ENCODE measurements at places on chromosomes 1 and 21.

- no peak for DNase-seq
These were observed 73.8 kb downstream of the MRPL37 start for GRCh38 chr1:54273795-54274163.

DNA sequence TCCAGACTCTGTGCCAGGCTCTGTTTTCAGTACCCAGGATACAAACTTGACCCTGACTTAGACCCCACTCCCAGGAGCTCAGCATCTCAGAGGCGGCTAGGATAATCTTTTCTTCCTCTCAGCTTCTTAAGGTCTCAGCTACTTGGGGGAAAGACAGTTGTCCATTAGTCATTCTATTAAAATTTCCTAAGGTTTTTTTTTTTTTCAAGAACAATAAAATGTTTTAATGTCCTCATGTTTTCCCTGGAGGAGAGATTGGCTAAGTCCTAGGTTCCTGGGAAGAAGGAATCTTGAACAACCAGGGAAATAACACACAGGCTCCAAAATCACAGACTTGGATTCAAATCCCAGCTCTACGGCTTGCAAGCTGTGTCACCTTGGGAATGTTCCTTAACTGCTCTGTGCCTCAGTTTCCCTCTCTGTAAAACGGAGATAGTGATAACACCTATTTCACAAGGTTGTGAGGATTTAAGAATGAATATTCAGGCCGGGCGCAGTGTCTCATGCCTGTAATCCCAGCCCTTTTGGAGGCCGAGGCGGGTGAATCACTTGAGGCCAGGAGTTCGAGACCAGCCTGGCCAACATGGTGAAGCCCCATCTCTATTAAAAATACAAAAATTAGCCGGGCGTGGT lies 33.0 kb downstream of the CDK18 start:
- DNase-seq, result no peak

DNA sequence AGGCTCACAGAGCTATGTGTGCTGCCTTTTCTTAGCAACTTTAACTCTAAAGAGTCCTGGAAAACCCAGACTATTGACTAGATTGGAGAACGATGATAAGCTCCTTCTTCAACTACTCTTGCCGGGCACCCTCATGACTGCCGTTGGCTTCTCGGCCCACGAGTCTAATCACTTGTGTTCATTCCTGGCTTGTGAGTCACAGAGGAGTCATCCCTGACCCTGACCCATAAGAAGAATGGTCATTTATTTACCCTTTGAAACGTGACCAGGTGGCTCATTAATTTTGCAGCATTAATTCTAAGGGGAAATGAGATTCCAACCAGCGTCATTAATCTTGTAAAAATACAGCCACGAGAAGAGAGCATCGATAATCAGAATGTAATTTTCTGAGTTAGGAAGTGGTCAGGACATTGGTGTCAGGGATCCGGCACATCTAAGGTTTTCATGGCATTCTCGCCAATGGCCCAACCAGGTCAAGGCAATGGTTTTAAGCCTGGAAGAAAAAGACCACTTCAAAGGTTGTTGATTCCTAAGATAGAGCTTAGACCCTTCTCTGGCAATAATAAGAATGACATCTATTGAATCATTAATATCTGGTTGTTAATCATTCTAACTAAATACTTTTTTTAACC lies 183.6 kb upstream of the RUNX1 start:
- no peak for DNase-seq

DNA sequence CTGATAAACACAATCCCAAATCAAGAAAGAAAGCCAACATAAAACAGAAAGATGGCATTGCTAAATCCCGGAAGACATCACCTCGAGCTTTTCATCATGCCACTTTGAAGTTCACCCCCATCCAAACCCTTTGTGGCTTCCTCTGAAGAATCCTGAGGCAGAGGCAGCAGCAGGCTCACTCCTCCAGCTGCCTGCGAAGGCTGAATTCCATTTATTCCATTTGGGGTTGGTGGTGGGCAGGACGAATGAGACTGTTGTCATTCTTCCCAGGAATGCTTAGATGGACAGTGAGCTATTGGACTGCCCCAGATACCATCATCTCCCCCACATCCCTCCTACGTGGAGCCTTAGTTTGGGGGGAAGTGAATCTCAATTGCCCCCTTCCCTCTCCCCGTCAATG lies 437.5 kb downstream of the SMYD3 start:
- no peak for DNase-seq

- DNase-seq, result no peak
These were observed 20.6 kb downstream of the TRAF5 start for GRCh38 chr1:211347077-211347844.

- DNase-seq, result no peak
These were observed 33.1 kb downstream of the KIAA0319L start for GRCh38 chr1:35524106-35524505.

DNA sequence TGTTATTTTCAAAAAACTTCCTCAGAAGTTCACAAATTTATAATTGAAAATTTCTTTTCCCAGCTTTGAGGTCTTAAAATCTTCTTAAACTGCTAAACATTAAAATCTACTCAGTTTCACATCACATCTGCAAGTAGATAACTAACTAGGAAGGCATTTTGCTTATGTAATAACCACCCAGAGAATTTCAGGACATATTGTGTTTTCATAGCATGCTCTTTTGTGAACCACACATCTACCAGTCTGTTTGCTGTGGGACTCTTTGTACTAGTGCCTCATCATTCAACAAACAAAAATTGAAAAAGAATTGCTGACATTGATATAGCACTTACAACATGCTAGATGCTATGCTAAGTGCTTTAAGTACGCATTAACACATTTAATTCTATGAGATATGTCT lies 31.6 kb upstream of the C1orf146 start:
- no peak for DNase-seq

DNA sequence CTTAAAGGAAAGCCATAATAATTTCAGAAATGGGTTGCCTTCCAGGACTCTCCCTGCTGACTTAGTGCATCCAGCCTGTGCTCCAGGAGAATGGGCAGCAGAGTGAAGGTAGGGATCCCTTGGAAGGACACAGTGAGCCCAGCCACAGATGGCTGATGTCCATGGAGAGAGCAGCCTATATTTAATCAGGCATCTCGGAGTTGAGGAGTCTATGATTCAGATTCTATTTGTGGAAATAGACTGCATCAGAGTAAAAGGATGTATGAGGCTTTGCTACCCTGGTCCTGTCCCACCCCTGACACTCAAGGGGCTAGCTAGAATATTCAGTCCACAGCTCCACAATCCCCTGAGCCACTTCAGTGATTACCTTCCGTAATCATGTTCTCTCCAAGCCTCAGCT lies 43.8 kb upstream of the PBX1 start:
- no peak for DNase-seq

DNA sequence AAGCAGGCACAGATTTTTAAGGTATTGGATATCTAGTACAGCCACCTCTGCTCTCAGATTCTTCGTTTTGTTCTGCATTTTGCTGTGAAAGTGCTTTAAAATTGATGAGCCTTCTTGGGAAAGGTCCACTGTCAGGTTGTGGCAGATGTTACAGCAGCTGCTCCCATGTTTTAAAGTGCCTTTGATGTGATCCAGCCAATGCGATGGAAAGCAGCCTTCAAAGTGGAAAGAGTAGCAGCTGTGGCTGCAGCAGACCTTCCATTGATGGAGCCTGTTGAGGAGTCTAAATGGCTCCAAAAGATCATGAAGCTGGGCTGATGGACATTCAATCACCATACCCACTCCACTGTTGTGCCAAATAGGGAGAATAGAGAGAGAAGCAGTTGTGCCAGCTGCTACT lies 816.9 kb downstream of the PLA2G4A start:
- DNase-seq, result no peak

DNA sequence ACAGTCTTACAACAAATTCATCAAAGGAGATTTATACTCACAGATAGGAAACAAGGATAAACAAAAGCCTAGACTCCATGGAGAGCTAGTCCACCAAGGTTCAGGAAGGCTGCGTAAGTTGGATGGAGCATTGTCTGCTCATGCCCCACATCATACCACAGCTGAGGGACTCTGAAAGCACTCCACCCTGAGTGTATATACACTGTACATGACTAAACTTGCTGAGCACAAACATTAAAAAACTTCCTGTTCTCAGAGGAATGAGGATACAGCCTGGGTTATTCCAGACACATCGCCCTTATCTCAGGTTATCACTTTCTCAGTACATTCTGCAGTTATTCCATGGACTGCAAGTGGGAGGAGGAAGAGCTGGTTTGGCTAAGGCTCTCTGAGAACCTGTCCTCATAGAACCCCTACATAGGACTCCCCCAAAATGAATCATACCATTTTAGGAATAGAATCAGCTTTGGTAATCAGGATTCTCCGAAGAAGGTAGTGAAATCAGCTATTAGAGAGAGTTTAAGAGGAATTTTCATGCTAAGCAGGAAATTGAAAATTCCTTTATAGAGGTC lies 58.0 kb upstream of the PRMT6 start:
- no peak for DNase-seq

DNA sequence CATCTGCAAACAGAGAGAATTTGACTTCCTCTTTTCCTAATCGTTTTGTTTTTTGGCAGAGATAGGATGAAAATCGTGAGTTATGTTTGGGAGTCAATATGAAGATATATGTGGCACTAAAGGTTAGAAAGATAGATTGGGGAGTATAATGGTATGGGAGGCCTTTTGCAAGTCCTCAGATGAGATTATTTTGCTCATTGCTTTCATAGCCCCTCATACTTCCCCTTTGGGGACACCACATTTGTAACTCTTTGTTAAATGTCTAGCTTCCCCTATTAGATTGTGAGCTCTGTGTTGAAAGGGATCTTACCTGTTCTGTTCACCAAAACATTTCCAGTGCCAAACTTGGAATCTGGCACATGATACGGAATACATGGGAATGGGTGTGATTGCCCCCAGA lies 30.2 kb downstream of the RAVER2 start:
- no peak for DNase-seq

GRCh38 chr1:85275701-85276214 lies 674 bp downstream of the BCL10 start:
- no peak for DNase-seq

- no peak for DNase-seq
These were observed 30.6 kb downstream of the CAPN2 start for GRCh38 chr1:223742856-223743517.

- DNase-seq, result no peak
These were observed 184.8 kb downstream of the BRINP2 start for GRCh38 chr1:177355575-177355974.

GRCh38 chr1:22039594-22040285 lies 12.8 kb upstream of the CDC42 start:
- DNase-seq, result peak; percentile 88

GRCh38 chr1:212982430-212983152 lies 32.2 kb downstream of the VASH2 start:
- no peak for DNase-seq

GRCh38 chr1:1344655-1345361 lies 4.4 kb downstream of the DVL1 start:
- DNase-seq, result no peak

DNA sequence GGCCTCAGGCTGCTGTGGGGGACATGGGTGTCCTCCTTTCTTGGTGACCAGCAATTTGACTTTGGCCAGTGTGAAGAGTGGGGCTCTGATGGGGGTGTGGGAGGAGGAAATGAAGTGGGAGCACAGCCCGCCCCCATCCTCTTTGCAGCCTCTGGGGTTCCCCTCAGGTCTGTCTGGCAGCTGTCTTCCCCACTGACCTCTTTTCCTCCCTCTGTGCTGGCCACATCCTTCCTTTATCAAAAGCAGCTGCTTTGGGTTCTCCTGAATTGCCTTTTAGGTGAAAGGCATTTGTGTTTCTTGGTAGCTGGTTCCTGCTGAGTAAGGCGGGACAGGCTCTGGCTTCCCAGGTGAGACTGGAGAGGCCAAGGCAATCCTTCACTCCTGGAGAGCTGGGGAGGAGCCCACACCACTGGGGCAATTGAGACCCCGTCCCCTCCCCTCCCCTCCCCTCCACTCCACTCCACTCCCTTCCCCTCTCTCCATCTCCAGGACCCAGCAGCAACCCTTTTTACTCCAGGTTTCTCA lies 24.9 kb downstream of the PCAT6 start:
- no peak for DNase-seq

- no peak for DNase-seq
These were observed 29.0 kb downstream of the MDM4 start for GRCh38 chr1:204545202-204545601.

- no peak for DNase-seq
These were observed 49.5 kb upstream of the CD46 start for GRCh38 chr1:207702317-207702716.

GRCh38 chr1:211483896-211484612 lies 7.9 kb downstream of the RD3 start:
- DNase-seq, result no peak

DNA sequence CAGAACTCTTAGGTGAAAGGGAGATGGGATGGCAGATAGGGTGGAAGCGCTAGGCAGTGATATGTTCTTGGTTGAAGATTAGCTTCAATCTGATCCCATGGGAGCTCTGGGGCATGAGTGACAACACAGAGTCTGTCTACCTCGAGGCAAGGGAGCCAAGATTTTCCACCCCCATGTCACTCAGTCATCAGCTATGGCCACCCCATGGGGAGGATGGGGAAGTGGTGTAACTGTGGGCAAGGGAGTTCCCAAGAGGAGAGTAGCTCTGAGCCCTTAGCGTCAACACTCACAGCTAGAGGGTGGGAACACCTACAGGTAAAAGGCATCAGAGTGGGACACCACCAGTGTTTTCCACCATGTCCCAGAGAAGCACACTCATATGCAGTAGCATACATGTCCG lies 30.3 kb upstream of the C1QA start:
- DNase-seq, result no peak

GRCh38 chr21:27244776-27245175 lies 277.9 kb upstream of the ADAMTS5 start:
- no peak for DNase-seq

- DNase-seq, result no peak
These were observed 64.3 kb upstream of the MORC3 start for GRCh38 chr21:36255663-36256062.

DNA sequence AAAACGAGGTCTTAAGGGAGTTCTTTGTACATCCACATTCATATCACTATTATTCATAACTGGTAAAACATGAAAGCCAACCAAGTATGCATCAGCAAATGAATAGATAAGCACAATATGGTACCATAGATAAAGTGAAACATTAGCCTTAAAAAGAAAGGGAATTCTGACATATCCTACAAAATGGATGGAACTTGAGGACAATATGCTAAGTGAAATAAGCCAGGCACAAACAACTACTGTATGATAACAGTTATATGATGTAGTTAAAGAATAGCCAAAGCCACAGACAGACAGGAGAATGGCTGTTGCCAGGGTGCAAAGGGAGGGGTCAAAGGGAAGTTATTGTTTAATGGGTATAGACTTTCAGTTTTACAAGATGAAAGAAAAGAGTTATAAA lies 148.9 kb downstream of the EIF4G3 start:
- DNase-seq, result no peak

- no peak for DNase-seq
These were observed 8.1 kb downstream of the AKNAD1 start for GRCh38 chr1:108848806-108849205.

DNA sequence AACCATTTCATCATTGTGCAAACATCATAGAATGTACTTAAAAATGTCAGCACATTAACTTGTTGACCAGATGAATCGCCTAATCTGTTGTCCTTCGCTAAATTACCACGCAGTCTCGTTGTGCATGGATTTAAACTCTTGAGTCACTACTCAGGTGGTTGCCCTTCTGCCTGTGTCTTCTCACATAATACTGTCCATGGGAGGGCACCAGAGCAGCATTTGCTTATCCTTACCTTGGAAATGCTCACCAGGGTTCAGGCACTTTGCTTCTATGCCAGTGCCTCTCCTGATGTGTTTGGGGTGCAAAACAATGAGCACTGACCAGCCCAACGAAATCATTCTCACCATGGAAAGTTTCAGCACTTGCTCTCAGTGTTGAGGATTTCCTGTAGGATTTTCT lies 559.9 kb downstream of the RWDD3 start:
- DNase-seq, result no peak

- no peak for DNase-seq
These were observed 22.0 kb downstream of the CSF1 start for GRCh38 chr1:109932679-109933078.
